Esophagus squamous epithelium (tissue), 5 donors: ENCODE measurements at places on chromosomes 5 and 9.

GRCh38 chr5:173326501-173326960 lies 1.7 kb downstream of the STC2 start:
- H3K27me3 ChIP-seq, result peaks cover 18% of the 10 kb centered on the region
- H3K4me3 ChIP-seq, result peak overlapping the region; percentile 36
- no peak overlapping the region for H3K27ac ChIP-seq
- H3K4me1 ChIP-seq, result peaks cover 32% of the 10 kb centered on the region
- no peak for DNase-seq

GRCh38 chr5:54215233-54215736 lies 95.1 kb downstream of the ARL15 start:
- H3K27ac ChIP-seq, result no peak overlapping the region
- no peaks in the 10 kb centered on the region for H3K4me1 ChIP-seq
- no peaks in the 10 kb centered on the region for H3K36me3 ChIP-seq
- no peak overlapping the region for H3K4me3 ChIP-seq

GRCh38 chr9:6229619-6230018 lies 14.0 kb downstream of the IL33 start:
- no peak overlapping the region for H3K4me3 ChIP-seq
- peaks cover 67% of the 10 kb centered on the region for H3K4me1 ChIP-seq
- H3K36me3 ChIP-seq, result no peaks in the 10 kb centered on the region
- H3K27me3 ChIP-seq, result no peaks in the 10 kb centered on the region
- H3K27ac ChIP-seq, result peak overlapping the region; percentile 26
- no peak for DNase-seq

DNA sequence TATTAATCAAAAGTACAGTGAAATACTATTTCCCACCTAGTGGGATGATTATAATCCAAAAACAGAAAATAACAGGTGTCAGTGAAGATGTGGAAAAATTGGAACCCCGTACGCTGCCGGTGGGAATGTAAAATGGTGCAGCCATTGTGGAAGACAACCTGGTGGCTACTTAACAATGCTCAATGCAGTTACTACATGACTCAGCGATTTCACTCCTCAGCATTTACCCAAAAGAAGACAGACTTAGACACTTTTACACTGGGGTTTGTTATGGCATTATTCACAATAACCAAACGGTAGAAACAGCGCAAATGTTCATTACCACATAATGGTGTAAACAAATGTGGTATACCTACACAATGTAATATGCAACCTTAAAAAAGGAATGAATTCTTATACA lies 23.9 kb downstream of the SECISBP2 start:
- H3K36me3 ChIP-seq, result peaks cover 30% of the 10 kb centered on the region
- no peak overlapping the region for H3K4me3 ChIP-seq
- no peak for DNase-seq
- no peaks in the 10 kb centered on the region for H3K27me3 ChIP-seq

- no peaks in the 10 kb centered on the region for H3K36me3 ChIP-seq
- H3K4me1 ChIP-seq, result no peaks in the 10 kb centered on the region
- H3K27me3 ChIP-seq, result no peaks in the 10 kb centered on the region
- no peak overlapping the region for H3K27ac ChIP-seq
Measured at GRCh38 chr9:106072421-106072820, 378.1 kb downstream of the TMEM38B start.

DNA sequence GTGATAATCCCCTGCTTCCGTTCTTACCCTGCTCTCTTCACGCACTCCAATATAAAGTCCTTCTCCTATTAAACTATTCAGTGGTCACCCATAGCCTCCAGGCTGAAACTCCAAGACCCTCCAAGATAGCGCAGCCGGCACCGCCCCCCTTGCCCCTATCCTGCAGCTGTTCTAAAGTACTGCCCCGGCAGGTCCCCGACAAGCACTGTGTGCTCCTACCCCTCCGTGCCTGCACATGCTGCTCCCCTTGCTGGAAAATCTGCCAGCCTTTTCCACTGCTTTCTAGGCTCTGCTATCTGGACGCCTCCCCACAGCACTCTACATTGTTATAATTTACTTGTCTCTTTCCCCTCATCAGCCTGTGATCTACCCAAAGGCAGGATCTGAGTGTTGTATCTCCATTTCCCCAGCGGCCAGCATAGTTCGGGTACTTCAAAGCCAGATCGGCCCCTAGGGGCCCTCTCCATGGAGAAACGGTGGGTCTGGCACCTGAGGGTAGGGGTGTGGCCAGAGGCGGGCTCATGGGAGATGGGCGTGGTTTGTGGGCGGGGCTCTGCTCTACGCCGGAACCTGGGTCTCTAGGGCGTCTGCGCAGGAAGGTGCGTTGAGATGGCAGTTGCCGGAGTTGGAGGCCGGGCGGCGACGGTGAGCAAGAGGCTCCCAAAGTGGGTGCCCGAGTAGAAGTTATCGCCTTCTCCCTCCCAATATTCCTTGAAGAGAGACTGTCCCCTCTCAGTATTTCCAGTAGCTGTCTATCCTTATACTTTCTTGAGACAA lies 83.5 kb upstream of the RUSC2 start:
- peaks cover 11% of the 10 kb centered on the region for H3K4me1 ChIP-seq
- no peaks in the 10 kb centered on the region for H3K27me3 ChIP-seq
- H3K36me3 ChIP-seq, result no peaks in the 10 kb centered on the region
- H3K4me3 ChIP-seq, result peak overlapping the region; percentile 19
- H3K27ac ChIP-seq, result no peak overlapping the region

DNA sequence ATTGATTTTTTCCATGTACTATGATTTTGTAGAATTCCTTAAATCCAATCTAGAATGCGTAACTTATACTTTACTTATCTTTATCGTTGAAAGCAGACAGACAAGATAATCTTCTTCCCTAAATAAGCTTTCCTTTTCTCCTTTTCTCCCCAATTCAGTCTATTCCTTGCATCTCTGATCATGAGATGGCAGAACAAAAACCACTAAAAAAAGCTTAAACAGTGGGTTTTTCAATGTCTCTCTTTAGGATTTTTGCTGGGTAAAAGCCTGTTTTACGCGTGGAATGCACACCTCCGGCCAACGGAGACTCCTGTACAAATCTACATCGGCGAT lies 755 bp downstream of the CDKN2B start:
- DNase-seq, result no peak
- H3K27ac ChIP-seq, result peak overlapping the region; percentile 89
- H3K4me1 ChIP-seq, result peaks cover 8% of the 10 kb centered on the region
- no peaks in the 10 kb centered on the region for H3K36me3 ChIP-seq
- peak overlapping the region; percentile 75 for H3K4me3 ChIP-seq

DNA sequence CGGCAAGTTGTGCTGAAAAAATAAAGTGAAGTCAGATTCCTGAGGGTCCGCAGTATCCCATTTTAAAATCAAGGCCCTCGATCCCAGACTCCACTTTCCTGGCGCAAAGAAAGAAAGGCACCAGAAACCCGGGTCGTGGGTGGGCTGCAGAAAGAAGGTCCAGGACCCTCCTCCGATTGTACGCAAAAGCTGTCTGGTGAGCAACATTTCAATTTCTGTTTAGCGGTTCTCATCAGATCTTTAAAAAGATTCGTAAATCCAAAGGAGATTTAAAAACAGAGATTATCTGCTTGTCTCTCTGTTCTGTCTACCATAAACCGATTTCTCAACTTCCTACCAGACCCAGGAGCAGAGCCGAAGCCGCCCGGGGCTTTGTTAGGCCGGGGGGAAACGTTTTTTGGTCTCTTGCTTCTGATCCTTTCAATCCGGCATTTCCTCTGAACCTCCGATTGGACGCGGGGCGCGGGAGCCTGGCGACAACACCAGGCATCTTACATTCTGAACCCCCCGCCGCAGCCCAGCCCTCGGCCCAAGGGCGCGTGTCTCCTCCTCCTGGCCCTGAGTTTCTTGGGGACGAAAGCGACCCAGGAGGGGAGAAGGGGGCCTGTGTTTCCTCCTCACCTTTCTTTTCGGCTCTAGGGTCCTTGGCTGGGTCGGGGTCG lies 746 bp downstream of the NKX2-5 start:
- peaks cover 32% of the 10 kb centered on the region for H3K27me3 ChIP-seq
- no peaks in the 10 kb centered on the region for H3K36me3 ChIP-seq
- H3K4me3 ChIP-seq, result peak overlapping the region; percentile 51
- no peak overlapping the region for H3K27ac ChIP-seq
- peaks cover 66% of the 10 kb centered on the region for H3K4me1 ChIP-seq
